Hematopoietic multipotent progenitor cell (in vitro differentiated cells): ENCODE measurements at places on chromosomes 7 and 10. TPM values are rescaled to one million over a fixed set of nuclear protein-coding genes. Genes with fewer than 3 reads are reported as not detected.

Gene MET
- under 0.01 TPM for total RNA-seq

GRCh38 chr7:126213876-126214275, 1038.9 kb downstream of the GRM8 start:
- DNase-seq, result no peak

DNA sequence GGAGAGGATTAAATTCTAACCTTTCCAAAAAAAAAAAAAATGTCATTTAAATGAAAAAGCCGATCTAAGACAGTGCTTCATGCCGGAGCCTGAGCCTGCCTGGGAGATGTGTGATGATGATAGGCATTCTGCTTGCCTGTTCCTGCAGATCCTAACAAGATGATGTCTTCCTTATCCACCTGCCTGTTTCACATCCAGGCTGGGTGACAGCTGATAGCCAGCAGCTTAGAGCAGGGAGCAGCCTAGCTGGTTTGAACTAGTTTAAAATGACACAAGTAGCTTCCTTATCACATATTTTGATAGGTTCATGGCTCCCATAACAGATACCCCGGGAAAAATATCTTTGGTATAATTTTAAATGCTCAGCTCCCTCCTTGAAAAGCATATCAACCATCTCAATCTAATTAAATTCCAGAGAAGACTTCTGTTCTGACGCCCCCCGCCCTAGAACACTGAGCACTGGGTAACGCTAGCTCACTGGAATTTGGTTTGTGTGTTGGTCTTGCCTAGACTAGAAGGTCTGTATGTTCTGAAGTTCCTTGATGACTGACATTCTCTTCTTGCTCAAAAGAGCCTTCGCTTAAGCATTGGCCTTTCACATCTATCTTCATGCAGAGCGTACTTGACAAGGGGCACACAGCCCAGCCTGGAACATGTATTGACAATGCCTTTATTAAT, 96.9 kb upstream of the FGFR2 start:
- DNase-seq, result no peak

DNA sequence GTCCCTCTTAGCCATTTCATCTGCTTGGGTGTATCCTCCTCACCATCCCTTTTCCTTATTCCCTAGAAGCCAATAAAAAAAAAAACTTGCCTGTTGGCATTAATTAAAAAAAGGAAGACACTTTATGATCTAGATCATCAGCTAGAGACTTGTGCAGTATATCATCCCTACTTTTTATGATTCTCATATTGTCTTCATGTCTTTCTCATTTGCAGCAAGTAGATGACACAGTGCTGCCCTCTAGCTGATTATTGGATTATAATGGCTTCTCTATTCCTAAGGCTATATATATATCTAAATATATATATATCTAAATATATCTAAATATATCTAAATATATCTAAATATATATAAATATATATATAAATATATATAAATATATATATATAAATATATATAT, 272.4 kb upstream of the LRGUK start:
- DNase-seq, result peak; percentile 4

- DNase-seq, result no peak
These were observed 208.0 kb downstream of the ZNF365 start for GRCh38 chr10:62582101-62582705.

Gene TMEM254
- total RNA-seq, result 16.7 TPM

Gene PNLIPRP3
- total RNA-seq, result not detected

- DNase-seq, result no peak
These were observed 8.3 kb downstream of the TRPV6 start for GRCh38 chr7:142876991-142877910.

Gene FAM241B
- 1.3 TPM for total RNA-seq

- no peak for DNase-seq
These were observed 159.8 kb downstream of the DNAJB6 start for GRCh38 chr7:157496416-157497275.

GRCh38 chr10:95698415-95698814, 4.7 kb upstream of the TCTN3 start:
- DNase-seq, result no peak

DNA sequence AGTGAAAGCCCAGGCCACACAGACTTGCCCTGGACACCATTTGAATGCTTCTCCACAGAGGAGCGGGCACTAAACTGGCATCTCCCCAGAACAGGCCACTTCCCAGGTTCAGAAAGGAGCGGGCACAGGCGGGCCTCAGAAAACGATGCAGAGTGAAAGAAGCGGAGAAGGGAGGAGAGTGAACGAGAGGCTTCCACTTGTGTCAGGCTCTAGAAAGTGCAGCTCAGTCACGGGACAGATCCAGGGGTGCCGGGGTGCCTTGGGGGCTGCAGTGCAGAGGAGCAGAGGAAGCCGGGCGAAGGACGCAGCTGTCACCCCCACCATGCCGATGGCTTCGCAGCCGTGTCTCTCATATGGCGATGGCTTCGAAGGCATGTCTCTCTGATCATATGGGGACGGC, 26.1 kb upstream of the PRKAR1B start:
- no peak for DNase-seq

Gene ZNF727
- total RNA-seq, result 0.27 TPM

DNA sequence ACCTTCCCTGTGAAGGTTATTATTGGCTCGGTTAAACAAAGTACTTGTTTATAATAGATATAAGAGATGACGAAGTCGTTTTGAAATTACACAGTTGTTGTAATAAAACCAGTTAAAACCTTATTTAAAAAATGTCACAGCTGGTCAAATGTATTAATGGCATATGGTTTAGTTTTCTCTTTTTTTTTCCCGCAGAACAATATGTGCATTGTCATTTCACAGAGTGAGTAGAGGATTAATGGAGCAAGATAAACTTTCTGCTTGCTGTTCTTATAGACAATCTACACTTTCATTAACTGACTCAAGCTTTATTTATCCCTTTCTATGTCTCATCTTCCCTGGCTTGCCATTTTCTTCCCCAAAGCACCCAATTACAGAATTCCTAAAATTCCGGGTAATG, 404.3 kb upstream of the NPVF start:
- no peak for DNase-seq

Gene IFIT1
- total RNA-seq, result 4.6 TPM

DNA sequence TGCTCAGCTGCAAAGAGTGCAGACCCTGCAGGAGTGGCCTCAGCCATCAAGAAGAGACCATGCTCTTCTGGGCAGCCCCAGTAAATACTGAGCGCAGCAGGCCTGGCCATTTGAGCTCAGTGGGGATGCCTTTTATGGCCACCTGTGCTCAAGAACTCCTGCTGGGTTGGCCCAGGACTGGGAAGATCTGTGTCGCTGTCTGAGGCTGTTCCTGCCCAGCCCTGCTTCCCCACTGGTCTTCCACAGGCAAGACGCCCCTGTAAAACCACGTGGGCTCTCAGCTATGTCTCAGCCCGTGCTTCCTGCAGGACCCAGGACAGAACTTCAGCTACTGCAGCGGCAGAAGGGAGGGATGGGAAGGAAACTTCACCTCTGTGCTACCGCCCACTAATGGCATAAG, 10.5 kb upstream of the PPIF start:
- no peak for DNase-seq

DNA sequence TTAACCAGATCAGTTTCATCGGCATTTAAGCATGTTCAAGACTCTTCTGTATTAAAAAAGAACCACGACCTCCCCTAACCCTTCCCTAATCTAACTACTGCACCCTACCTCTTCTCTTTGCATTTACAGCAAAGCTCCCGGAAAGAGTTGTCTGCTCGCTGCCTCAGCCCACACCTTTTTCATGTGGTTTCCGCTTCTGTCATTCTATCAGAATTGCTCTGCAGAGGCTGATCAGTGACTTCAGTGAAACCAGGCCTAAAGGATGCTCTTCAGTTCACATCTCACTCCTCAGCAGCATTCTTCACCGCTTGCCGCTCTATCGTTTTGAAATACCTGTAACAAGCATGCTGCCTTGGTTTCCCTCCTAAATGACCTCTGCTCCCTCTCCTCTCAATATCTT, 160.9 kb downstream of the SDK1 start:
- no peak for DNase-seq

DNA sequence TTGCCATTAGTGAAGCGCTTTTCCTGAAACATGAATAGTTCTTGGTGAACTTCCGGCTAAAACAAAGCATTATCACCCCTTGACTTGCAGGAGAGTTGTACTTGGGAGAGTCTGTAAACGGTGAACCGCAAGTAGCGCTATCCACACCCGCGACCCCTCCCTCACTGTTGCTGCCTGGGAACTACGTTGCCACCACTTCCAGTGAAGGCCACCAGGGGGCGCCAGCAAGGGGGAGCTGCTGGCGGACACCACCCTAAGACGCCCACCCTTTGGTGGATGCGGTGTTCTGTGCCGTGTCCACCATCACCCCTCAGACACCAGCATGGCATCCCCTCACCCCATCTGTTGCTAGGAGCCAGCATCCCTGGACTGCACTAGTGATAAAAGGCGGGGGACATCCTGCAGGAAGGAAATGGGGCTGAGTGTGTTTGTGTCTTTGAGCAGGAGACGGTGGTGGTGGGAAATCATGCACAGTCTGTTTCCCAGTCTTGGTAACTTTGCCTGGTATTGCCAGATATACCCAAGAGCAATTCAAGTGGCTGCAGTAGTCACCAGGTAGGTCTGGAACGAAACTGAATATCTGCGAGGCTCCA, 298.2 kb downstream of the FRMD4A start:
- DNase-seq, result no peak

GRCh38 chr10:3424111-3424851, 251.7 kb upstream of the PITRM1 start:
- DNase-seq, result no peak

DNA sequence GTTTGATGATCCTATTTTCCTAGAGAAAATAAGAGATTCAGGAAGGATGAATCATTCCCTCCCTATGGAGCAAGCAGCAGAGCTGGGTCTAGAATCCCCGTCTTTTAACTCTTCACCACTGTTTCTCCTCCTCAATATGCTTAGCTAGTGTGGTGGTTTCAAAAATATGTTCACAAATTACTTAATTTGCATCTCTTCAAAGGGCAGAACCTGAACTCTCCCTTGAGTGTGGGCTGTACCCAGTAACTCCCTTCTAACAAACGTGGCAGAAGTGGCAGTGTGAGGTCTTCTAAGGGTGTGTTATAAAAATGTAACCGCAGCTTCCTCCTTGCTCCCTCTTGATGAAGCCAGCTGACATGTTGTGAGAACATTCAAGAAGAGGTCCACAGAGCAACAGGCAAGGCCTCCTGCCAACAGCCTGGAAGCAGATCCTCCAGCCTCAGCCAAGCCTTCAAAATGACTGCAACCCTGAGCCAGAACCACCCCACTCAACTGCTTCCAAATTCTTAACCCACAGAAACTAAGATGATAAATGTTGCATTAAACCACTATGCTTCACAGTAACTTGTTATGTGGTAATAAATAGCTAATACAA, 36.6 kb downstream of the SRPK2 start:
- peak; percentile 45 for DNase-seq

GRCh38 chr7:106127984-106128780, 16.1 kb upstream of the SYPL1 start:
- no peak for DNase-seq
